H1 (cell line): ENCODE measurements at places on chromosomes 11 and 22. TPM values are rescaled to one million over a fixed set of nuclear protein-coding genes. Genes with fewer than 3 reads are reported as not detected.

DNA sequence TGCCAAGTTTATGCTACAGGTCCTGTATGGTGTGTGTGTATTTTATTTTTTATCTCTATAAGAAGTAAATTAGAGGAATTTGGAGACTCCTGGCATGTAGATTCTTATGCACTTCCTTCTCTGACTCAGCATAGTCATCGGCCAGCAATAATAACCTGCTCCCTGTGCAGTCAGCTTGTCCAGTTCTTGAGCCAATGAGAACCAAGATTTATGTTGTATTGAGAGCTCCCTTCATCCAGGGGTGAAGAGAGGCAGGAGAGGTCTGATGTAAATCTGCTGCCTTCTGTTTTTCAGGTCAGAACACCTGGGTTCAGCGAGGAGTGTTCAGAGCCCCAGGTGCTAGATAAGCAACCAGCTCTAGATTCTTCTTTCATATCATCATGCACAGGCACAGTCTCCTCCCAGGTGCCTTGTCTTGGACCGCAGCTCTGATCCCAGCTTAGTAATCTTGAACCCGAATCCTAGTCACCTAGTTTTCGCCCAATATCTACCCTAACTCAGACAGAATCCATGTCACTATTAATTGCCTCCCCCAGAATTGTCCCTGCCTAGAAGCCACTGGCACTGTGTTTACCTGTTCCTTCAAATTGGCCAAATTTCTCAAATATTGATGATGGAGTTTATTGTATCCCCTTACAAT lies 328.2 kb upstream of the NCAM1 start:
- no peaks in the 10 kb centered on the region for H3K27me3 ChIP-seq
- DNase-seq, result no peak
- H3K27ac ChIP-seq, result no peak overlapping the region
- no peak overlapping the region for H3K4me3 ChIP-seq

DNA sequence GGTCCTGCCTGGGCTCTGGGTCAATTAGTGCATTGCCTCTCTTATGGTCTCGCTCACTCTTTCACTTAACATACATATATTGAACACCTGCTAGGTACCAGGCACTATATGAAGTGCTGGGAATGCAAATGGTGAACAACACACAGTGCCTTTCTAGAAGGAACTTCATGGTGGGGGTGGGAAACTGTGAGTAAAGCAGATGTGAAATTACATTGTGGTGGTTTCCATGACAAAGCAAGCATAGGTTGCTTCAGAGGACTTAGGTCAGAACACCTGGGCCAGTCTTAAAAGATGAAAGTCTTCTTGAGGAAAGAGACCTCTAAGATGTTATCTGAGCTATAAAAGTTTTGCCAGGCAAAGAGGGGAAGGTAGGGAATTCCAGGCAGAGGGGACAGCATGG lies 231.3 kb downstream of the BUD13 start:
- no peaks in the 10 kb centered on the region for H3K36me3 ChIP-seq
- H3K4me1 ChIP-seq, result no peaks in the 10 kb centered on the region
- H3K4me3 ChIP-seq, result no peak overlapping the region
- H3K27me3 ChIP-seq, result no peaks in the 10 kb centered on the region; the same call in 1 of the 2 replicates
- no peak overlapping the region for H3K27ac ChIP-seq
- DNase-seq, result no peak

Gene P2RY6
- total RNA-seq, result not detected in 2 replicates

Gene MTMR2
- total RNA-seq, result 49.2 and 52.9 TPM in 2 replicates

Gene AIFM3
- total RNA-seq, result 0.86 and 1.4 TPM in 2 replicates

DNA sequence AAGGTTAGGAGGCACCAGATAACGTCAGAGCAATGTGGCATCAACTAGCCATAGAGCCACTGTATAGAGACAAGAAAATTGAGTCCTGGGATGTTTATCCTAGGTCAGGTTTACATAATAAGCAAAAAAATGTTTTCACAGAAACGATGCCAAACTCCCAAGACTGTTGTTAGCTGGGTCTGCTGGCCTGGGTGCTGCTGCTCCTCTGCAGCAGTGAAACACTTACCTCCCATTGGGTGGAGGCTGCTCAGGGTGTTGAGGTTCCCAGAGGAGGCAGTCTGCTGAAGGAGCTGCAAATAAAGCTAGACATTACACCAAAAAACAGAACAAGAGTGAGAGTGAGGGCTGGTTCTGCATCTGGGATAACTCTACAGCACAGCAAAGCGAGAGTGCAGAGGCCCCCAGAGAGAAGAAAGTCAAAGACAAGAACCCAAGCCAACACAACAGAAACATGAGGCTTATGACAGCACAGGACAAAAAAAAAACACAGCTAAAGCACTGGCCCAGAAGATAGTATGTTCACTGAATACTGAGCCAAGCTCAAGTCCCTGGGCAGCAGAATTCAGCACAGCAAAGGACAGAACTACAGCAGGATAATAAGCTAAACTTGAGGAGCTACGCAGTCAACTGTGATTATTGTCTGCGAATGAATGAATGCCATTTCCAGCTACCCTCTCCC lies 29.9 kb upstream of the RAPSN start:
- DNase-seq, result no peak
- no peaks in the 10 kb centered on the region for H3K4me1 ChIP-seq
- H3K27me3 ChIP-seq, result no peaks in the 10 kb centered on the region
- peaks cover 74% of the 10 kb centered on the region for H3K36me3 ChIP-seq
- no peak overlapping the region for H3K4me3 ChIP-seq
- H3K27ac ChIP-seq, result no peak overlapping the region

Gene MPZL3
- total RNA-seq, result 3.3 and 3.9 TPM in 2 replicates

Gene PPM1F
- 21.9 and 22.8 TPM in 2 replicates for total RNA-seq

DNA sequence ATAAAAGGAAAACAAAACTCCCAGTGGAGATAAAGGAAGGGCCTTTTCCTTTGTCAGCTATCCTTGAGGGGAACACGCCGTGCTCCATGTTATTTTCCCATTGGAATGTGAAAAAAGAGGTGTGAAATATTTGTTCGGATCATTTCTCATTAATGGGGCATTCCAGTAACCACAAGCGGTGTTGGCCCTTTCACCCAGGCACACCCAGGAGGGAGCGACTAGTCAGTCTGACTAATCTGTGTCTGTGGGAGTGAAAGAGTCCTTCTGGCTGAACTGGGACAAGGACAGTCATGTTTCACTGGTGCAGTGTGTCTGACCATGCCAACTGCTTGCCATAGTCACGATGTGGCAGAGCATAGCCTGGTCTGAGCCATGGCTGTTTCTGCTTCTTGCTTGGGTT lies 13.0 kb upstream of the MYEOV start:
- no peak overlapping the region for H3K27ac ChIP-seq
- no peak overlapping the region for H3K4me3 ChIP-seq
- no peak for DNase-seq
- H3K27me3 ChIP-seq, result no peaks in the 10 kb centered on the region
- H3K4me1 ChIP-seq, result no peaks in the 10 kb centered on the region

DNA sequence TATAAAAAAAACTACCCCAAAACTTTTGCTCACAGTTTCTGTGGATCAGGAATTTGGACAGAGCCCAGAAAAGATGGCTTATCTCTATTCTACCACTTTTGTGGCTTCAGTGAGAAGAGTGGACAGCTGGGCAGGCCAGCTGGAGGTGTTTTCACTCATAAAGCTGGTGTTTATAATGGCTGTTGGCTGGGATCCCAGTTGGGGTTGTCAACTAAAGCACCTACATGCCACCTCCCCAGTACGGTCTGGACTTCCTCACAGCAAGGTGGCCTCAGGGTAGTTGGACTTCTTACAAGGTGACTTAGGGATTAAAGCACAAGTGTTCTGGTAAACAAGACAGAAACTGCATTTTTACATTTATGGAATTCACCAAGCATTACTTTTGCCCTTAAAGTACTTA lies 171.0 kb downstream of the NELL1 start:
- DNase-seq, result no peak
- H3K4me3 ChIP-seq, result no peak overlapping the region
- no peaks in the 10 kb centered on the region for H3K27me3 ChIP-seq

DNA sequence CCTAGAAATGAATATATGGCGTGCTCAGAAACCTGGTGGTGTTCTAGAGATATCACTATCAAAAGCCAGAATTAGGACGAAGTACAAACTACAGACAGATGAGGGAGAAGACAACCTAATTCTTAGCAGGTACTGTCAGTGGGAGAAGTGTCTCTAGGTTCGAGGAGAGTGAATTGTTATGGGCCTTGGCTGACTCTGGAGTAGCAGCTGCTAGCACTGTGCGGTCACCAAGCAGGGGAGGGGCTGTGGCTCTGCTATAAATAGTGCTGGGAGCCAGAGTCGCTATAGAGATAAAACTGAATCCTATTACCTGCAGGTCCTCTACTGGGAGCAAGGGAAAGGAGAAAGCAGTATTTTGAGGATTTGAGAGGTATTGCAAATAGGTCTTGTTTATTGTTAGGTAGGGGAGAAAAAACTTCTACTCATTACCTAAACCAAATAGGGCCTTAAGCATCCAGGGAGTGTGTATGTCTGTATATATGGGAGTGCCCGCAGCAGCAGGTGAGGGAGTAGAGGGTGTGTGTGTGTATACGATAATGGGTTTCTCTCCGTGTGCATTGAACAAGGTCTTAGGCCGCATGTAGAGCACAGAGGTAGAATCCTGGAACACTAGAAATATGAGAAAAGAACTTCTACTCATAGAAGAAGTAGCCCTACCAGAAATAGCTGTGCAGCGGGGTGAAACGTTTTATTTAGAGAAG lies 2.2 kb downstream of the MADD start:
- no peak for DNase-seq
- H3K4me3 ChIP-seq, result no peak overlapping the region
- H3K4me1 ChIP-seq, result peaks cover 16% of the 10 kb centered on the region
- peaks cover 23% of the 10 kb centered on the region for H3K36me3 ChIP-seq
- no peak overlapping the region for H3K27ac ChIP-seq

- no peaks in the 10 kb centered on the region for H3K36me3 ChIP-seq
- H3K27ac ChIP-seq, result no peak overlapping the region
- DNase-seq, result no peak
- no peak overlapping the region for H3K4me3 ChIP-seq
Measured at GRCh38 chr11:130029137-130029536, 26.5 kb upstream of the PRDM10 start.

DNA sequence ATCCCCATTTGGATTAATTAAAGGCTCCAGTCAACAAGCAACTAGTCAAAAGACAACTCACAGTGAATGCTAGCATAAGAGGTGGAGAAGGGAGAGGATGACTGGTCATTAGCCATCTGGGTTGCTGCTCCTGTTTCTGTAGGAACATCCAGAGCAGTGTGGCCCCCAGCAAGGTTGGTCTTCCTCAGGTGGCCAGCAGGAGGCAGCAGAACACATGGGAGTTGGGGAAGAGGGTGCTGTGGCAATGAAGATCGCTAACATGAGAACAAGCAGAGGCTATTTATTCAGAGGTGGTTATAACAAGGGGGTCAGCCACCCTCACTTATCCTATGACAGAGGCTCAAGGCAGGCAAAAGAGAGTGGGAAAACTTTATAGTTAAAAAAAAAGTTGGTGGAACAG lies 21.3 kb downstream of the IZUMO1R start:
- no peaks in the 10 kb centered on the region for H3K36me3 ChIP-seq
- DNase-seq, result peak; percentile 94
- H3K4me1 ChIP-seq, result no peaks in the 10 kb centered on the region
- no peak overlapping the region for H3K4me3 ChIP-seq
- H3K27ac ChIP-seq, result no peak overlapping the region

DNA sequence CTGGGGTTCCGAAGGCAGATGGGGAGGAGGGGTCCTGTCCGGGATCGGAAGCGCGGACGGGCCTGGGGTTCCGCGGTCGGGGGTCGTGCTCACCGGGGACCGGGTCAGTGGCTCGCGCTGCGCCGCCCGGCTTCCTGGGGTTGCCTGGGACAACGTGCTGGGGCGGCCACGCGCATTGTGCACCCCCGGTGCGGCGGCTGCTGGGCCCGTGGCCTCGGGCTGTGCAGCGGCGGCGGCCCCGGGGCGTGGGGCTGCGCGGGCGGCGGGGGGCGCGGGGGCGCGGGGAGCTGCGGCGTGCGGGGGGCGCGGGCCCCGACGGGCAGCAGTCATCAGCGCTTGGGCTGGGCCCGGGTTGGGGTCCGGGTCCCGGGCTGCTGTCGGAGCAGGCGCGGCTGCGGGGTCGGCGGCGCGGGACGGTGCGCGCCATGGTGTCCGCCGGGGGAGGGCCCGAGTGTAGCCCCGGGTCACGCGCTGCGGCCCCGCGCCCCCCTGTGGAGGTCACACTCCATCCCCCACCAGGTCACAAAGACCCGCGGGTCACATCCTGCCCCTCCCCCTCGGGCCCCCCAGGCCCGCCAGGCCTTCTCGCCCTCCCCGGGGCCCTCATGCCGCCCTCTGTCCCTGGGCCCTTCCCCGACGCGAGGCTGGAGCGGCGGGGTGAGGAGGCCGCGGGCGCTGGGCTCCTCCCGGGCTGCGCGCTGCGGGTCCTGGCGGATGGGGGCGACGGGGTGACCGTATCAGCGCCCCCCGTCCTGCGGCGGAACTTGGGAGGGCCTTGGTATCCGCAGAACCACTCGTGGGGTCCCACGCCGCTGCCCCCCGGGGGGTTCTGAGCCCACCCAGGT lies at the start of gene TTLL8:
Gene TTLL8, minus strand, starts transcription at position 238 of the 845 bp plus-strand sequence.
- DNase-seq, result no peak
- H3K36me3 ChIP-seq, result no peaks in the 10 kb centered on the region
- no peak within 1 kb of the TSS for H3K27ac ChIP-seq

Gene OR52E8
- not detected in 2 replicates for total RNA-seq

Gene TRIM49
- not detected in 2 replicates for total RNA-seq

DNA sequence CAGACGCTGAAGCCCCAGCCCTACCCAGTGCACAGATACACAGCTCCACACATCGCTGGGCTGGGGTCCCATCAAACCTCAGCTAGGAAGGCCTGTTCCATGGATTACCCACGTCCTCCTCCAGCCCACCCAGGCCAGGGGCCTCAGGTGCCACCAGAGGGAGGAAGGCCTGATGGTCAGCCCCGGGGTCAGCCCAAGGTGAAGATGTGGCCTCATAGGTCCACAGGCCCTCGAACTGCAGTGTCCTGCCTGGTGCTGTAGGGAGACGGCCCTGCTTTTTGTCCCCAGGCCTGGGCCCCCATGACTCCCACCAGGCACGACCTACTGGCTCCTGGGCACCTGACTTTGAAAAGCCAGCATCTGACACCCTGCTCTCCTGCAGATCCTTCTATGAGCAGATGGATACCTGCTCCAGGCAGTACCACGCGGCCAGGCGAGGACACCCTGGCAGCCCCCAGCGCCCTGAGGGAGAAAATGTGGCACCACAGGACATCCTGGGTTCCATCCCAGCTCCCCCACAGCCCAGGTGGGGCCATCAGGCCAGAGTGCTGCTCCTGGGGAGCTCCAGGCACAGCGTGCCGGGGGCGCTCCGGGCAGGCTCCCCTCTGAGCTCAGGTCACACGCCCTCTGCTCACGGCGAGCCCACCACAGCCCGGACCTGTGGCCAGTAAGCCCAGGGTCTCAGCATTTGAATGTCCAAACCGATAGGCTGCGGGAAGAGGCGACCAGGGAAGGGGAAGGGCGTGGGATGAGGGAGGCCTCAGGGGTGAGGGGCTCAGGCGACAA lies 15.8 kb upstream of the MOB2 start:
- no peak for DNase-seq
- no peaks in the 10 kb centered on the region for H3K27me3 ChIP-seq
- no peaks in the 10 kb centered on the region for H3K36me3 ChIP-seq
- H3K4me1 ChIP-seq, result peaks cover 3% of the 10 kb centered on the region; the same call in 1 of the 2 replicates
- H3K4me3 ChIP-seq, result no peak overlapping the region

DNA sequence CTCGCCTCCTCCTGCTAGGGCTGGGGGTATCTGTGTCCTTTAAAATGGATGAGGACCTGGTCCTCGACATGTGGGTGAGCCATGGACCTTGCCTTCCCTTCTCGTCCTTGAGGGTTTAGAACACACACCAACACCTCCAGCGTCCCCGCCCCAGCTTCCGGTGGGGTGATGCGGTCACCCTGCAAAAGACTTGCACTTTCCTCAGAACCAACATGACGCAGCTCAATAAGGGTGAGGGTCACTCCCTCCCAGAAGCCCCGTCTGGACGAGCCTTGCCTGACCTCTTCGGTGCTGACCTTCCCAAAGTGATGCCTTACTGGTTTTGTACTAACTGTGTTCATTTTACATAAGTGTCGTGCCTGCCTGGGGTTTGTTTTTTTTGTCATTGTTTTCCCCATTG lies 41.0 kb downstream of the DBX1 start:
- H3K4me3 ChIP-seq, result no peak overlapping the region
- H3K27ac ChIP-seq, result no peak overlapping the region
- H3K4me1 ChIP-seq, result no peaks in the 10 kb centered on the region
- no peaks in the 10 kb centered on the region for H3K27me3 ChIP-seq
